ENCODE measurements at places on chromosomes 12 and 14.

DNA sequence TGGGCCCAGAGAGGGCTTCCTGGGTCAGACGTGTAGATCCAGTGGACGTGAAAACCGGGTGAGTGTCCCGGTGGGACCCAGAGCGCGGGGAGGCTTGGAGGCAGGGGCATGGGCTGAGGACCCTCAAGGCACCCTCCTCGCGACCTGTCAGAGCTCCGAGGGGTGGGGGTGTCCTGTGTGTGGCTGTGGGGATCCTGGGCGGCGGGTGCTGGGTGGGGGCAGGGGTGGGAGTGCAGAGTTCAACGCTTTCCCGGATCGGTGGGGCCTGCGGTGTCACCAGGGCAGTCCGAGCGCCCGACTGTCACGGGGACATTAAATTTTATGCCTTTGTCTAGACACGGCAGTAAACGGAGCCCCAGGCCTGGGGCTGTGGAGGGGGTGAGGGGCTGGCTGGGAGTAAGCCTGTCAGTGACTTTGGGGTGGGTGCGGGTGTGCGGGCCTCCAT lies 1.0 kb downstream of the TMEM121 start:
- no peak for DNase-seq

DNA sequence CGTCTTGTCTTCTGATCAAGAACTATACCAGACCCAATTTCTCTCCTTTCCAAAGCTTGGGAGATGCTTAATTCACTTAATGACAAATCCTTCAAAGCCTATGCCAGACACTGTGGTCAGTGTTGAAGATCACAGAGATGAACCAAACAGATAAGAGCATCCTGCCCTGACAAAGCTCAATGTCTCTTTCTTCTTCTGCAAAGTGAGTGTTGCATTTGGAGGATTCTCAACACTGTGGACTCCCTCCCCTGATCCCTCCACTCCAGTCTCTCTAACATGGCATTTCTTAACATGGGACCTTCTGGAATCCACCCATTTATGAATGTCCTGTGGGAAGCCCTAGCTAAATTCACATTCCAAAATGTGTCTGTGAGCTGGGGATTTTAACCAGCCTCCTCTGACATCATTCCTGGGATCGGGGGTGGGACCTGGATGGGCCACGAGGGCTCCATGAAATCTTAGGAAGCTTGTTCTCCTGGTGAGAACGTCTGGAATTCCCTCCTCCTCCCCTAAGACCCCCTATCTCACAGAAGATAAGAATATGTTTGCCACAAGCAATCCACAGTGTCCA lies 20.3 kb downstream of the SYNE3 start:
- DNase-seq: no peak

DNA sequence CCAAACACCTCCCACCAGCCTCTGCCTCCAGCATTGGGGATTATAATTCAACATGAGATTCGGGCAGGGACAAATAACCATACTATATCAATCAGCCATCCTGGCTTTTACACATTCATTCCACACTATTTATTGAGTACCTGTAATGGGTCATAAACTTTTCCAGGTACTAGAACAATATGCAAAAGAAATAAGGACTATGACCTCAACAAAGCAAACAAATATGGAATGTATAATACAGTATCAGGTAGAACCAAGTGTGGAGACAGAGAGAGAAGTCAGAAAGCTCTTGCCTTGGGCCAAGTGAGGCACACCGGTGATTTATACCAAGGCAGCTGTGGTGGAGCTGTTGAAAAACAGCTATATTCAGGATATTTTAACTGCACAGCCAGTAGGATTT lies 116.3 kb downstream of the TSPAN8 start:
- no peak for DNase-seq

DNA sequence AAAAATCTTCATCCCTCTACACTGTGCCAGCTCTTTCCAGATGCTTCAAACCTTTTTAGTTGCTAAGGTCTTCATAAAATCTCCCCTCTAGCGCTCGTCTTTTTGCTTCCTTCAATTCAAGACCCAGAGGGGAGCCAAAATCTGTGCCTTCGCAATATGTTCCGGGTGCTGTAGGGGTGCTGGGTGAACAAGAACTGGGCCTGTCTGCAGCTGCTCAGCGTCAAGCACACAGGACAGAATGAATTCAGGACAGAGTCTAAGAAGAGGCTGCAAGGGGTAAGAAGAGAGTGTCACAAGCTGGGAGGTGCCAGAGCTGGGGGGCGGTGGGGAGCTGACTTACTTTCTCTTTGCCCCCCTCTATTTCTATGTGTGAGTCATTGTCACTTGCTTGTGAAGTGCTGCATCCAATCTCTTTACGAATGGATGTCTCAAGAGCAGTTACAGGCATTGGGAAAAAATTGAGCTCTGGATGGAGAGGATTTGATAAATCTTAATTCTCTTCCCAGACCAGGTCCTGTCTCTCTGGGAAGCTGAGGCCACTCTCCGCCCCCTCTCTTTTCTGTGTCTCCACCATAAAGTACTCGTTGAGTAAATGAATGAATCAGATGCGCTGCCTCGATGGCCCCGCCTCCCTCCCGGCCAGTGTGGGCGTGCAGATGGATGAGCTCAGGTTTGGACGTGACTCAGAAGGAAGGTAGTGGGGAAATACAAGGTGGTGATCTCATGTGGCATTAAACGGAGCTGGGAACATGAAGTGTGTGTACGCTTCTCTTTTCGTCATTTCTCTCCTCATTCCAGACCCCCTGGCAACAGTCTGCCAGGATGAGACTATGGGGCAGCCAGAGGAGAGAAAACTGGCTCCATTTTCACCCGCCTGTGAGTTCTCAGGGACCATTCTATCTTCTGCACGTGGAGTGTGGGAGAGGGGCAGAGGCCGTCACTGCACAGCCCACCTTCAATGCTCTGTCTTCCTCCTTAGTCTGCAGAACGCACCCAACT lies 91.3 kb downstream of the TSPAN9 start:
- DNase-seq: no peak

- DNase-seq: no peak
Observed at GRCh38 chr12:119803381-119803791, 73.7 kb downstream of the CIT start.

DNA sequence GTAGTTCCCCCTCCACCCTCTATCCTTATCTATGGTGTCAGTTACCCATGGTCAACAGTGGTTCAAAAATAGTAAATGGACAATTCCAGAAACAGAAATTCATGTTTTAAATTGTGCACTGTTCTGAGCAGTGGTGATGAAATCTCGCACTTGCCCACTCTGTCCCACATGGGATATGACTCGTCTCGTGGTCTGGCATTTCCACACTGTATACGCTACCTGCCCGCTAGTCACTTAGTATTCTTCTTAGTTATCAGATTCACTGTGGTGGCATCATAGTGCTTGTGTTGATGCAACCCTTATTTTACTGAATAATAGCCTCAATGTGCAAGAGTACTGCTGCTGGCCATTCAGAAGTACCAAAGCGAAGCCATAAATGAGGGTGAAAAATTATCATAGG lies 507.0 kb downstream of the SNAPC1 start:
- no peak for DNase-seq

GRCh38 chr14:68516342-68516741 lies 276.5 kb downstream of the ZFP36L1 start:
- no peak for DNase-seq

- no peak for DNase-seq
Observed at GRCh38 chr14:89625731-89626232, 208.7 kb upstream of the FOXN3 start.

- DNase-seq: peak; percentile 42
Observed at GRCh38 chr12:27940756-27941402, 31.7 kb downstream of the PTHLH start.

- DNase-seq: no peak
Observed at GRCh38 chr12:818733-819132, 66.4 kb downstream of the WNK1 start.

DNA sequence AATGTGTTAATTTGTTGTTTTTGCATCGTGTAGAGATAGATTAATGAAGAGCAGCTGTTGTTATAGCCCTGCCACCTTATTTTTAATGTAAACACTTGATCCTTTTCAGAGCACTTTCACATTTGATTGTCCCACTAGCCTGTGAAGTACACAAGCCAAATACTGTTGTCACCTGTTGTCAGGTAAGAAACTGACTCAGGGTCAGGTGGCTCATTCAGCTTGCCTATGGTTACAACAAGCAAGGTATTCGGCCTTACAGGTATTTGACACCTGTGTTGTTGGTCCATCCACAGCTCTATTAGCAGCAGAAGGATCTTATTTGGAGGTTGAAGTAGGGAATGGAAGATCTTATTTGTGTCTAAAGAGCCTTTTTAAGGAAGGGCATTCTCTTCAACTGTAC lies 108.9 kb downstream of the GPR135 start:
- no peak for DNase-seq

DNA sequence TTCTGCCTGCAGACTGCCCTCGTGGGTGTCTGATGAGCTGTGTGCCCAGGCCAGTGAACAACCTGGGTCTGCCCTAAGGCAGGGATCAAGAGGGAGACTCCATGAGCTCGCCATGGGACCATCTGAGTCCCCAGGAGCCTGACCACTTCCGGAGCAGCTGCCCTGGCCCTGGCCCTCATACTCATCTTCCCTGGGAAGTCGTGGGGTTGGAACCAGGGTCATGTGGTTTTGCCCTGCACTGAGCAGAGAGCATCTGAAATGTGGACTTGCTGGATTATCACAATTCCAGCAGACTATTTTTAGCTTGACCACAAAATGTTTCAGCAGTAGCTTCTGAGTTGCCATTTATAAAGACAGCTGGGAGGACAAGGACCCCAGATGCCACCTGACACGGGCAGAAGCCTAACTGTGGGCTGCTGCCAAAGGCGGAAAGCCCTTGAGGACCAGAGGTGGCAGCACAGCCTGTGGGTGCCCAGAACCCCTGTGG lies 6.7 kb downstream of the BTBD6 start:
- DNase-seq: no peak

DNA sequence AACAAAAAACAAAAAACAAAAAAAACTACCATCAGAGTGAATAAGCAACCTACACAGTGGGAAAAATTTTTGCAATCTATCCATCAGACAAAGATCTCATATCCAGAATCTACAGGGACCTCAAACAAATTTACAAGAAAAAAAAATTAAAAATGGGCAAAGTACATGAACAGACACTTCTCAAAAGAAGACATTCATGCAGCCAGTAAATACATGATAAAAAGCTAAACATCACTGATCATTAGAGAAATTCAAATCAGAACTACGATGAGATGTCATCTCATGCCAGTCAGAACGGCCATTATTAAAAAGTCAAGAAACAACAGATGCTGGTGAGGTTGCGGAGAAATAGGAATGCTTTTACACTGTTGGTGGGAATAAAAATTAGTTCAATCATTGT lies 466.5 kb upstream of the ATXN7L3B start:
- DNase-seq: no peak

- DNase-seq: no peak
Observed at GRCh38 chr12:52818887-52819420, 5.0 kb upstream of the KRT4 start.

- DNase-seq: no peak
Observed at GRCh38 chr12:113173081-113173698, 12.1 kb downstream of the DDX54 start.

DNA sequence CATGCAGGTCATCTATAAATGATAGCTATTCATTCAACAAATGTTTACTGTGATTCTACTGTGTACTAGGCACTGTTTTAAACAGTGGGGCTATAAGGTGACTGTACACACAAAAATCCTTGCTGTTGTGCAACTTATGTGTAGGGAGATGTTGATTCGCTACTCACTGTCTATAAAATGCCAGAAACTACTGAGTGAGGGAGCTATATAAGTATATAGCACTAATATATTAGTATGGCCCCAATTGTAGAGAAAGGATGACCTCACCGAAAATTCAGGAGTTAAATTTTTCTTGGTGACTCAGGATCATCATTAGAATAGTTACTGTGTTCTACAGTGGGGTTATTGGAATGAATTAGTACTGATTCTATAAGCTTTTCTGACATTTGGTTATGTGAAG lies 117.4 kb downstream of the TGFB3 start:
- DNase-seq: no peak

GRCh38 chr12:7905071-7905470 lies 30.9 kb downstream of the SLC2A3 start:
- no peak for DNase-seq

DNA sequence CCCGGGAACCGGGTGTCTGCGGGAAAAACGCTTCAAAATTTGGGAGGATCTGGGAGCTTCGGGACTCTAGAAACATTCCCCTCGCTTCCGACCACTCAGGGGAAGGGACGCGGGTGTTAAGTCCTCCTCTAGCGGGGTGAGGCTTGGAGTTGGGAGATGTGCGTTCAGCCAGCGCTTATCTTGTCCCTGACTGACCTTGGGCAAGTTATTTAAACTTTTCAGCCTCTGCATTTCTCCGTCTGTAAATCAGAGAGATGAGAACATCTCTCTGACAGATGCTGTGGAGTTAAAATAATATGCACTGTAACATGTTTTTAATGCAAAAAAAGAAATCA lies 76.9 kb upstream of the ANO4 start:
- no peak for DNase-seq

DNA sequence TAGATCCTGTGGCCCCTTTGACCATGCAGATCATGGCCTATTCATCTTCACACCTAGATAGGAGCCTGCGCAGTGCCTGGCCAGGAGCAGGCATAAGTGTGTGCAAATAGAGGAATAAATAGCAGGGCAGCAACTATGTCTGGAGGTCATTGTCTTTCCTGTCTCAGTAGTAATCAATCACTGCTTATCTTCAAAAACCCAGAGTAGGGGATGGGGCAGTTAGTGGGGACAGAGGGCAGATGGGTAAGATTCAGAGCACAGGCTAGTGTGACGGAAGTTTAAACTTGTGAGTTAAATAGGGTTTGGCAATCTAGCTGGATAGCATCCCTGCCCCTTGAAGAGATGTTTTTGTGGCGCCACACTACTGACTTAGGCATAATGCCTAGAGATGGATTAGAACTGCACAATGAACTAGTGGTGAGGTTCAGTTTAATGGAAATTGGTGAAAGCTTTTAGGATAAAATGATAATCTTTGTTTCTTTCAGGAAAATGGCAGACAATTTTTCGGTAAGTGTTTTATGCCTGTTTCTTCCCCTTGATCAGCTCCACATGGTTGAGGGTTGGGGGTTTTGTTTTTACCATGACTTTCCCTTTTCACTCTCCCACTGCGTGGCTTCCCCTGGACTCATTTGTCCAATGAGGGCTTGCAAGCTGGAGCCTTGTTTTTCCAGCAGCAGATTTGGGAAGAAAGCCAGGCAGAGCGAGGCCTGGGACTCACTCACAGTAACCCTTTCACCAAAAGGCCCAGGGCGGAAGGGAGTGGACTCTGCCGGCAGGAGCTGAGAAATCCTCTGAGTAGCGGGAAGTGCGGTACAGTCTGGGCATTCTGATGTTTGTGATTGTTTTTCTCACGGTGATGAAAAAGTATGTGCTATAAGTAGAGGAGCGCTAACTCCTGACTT lies 8.1 kb downstream of the LGALS3 start:
- DNase-seq: no peak

DNA sequence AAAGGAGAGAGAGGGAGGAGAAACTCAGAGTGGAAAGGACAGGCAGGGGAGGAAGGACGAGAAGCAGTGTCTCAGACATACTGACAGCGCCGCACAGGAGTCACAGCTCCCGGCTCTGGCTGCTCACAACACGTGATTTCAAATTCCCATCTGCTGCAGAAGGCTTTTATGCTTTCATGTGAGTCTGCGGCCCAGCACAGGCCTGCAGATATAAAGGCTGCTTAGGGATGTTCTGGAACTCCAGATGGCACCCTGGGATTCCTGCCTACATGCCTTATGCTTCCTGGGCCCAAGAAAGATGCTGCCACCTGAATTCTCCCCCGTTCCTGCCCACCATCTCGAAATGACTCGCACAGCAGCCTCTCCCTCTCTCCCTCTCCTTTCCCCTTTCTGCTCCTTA lies 89.6 kb downstream of the NUAK1 start:
- DNase-seq: no peak

- DNase-seq: no peak
Observed at GRCh38 chr14:61754627-61755381, 7.4 kb upstream of the SNAPC1 start.
